NCI-H1105 treated with DMSO at 0.1 percent for 48 hours (cell line): ENCODE measurements at places on chromosomes 4 and X.

DNA sequence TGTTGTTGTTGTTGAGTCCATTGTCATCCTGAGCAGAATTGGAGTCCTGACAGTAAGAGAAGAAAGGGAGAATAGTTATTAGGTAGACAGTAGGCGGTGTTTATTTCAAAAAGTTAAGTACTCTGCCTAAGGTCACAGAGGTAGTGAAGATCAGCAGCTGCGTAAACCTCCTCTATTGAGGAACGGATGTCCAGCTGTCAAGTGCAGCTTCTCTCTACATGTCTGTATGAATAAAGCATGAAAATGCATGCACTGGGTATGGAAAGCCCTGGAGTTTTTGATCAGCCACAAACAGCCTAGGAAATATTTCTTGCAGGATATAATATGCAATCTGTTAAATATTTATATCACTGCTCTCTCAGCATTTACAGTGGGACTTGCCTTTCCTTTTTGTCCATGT, 109.4 kb upstream of the CBLL2 start:
- no peak for DNase-seq

DNA sequence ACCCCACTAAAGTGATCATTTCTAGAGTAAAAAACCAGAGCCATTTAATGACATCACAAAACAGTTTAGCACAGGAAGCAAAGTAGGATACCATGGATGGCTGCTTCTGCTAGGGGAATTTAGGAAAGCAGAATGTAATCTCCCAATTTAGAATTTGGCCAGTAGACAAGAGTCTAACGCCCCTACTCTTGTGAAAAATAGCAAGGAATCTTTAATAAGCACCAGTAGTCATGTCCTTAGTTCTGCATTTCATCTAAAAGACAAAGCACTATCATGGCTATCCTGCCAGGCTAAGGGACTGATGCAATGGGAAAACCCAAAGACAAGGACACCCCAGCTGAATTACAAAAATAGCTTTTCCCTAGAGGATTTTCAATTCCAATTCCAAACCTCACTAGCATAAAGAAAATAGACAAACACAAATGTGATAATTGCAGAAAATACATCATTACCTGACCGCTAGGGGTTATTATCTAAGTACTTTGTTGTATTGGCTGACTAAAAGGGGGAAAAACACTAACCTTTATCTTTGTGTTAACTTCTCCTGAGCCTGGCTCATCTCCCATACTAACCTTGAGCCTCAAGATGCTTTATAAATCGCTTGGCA, 2.6 kb upstream of the AMMECR1 start:
- no peak for DNase-seq

- no peak for DNase-seq
Observed at GRCh38 chr4:188113156-188113555, 3.8 kb upstream of the TRIML2 start.

- DNase-seq: no peak
Observed at GRCh38 chrX:46694549-46694948, 64.4 kb downstream of the SLC9A7 start.

DNA sequence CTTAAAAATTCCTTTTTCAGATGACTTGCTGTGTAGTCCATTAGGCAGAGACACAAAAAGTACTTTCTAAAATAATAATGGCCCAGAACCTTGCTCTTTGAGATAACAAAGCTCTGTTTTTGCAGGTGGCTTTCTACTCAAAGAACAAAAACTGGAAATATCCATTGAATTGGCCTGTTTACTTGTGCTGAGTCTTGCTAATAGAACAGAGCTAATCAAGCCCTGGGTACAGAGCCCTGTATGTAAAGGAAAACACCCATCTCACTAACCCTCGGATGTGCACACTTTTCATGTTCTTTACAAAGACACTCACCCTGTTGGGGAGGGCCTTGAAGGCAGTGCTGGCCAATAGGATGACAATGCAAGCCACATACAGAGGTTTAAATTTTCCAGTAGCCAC, 27.0 kb upstream of the LNX1 start:
- DNase-seq: no peak

DNA sequence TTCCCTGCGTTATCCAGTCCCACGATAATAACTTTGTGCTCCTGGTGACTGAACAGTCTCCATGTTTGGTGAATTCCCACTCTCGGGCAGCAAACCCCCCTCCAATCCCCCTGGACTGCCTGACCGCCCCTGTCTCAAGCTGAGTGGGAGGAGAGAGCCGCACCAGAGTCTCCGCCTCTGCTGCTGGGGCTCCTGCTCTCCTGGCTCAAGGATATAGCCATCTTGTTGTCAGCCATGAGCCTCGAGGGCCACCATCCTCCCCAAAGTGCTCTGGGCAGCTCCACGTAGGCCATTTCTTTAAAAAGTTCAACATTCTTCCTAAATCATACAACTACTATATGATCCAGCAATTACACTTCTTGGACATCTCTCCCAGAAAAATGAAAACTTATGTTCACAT, 49.3 kb upstream of the PGRMC1 start:
- no peak for DNase-seq

DNA sequence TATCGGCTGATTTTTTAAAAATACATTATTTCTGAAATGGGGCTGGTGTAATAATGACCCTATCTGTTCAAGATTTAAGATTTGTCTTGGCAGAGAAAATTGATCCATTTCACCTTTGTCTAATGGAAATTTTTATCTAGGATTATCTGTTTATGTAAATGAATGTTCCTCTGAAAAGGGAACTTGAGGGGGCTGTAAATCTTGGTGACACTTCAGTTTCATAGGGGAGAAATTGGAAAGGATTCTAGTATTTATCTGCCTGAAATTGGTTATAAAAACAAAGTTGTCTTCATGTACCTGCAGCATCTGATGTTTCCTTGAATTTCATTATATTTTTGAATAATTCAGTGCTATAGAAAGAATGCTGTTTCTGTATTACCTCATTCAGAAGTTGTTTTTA, 48.4 kb upstream of the PAQR3 start:
- DNase-seq: no peak

GRCh38 chr4:114015444-114015899, 36.0 kb upstream of the ARSJ start:
- peak; percentile 66 for DNase-seq

GRCh38 chr4:56513517-56513916, 7.9 kb downstream of the ARL9 start:
- no peak for DNase-seq

- peak; percentile 52 for DNase-seq
Observed at GRCh38 chr4:185396724-185397385, at the start of gene ANKRD37. TSS of gene ANKRD37 (plus strand) at chr4:185396841. CDS start at chr4:185396924, 83 bp downstream.

GRCh38 chr4:169099771-169100180, 89.7 kb upstream of the CBR4 start:
- DNase-seq: no peak

GRCh38 chr4:186167605-186168004, 23.8 kb upstream of the CYP4V2 start:
- DNase-seq: no peak

DNA sequence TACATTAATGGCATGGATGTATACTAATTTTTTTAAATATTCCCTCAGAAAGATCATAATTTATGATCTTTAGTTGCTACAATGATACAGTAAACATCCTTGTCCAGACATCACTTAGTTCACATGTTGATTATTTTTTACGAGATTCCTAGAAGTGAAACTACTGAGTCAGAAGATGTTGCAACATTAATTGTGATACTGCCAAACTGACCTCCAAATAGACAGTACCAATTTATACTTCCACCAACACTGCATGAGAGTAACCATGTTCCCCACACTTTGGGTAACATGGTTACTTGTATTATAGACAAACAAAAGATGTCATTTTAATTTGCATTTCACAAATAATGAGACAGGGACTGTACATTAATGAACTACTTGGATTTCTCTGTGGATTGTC, 19.6 kb downstream of the RCHY1 start:
- no peak for DNase-seq

DNA sequence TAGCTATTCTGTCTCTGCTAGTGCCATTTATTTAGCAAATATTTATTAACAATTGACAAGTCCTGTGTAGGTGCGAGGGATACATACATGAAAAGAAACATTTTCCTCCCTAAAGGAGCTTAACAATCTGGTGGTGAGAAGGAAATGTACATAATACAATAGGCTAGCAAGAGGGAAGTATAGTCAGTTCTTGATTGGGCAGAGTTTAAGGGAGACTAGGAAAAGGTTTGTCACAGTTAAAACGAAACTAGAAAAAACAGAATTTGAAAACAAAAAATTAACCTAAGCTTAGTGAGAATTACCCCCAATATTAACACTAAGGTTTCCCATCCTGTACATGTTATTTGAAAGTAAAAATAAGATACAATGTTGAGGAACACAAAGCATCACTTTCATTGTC, 8.6 kb upstream of the MAML3 start:
- DNase-seq: no peak

GRCh38 chr4:155473420-155474095, 96.8 kb upstream of the MAP9 start:
- DNase-seq: no peak

GRCh38 chrX:30620980-30621618, 32.1 kb upstream of the GK start:
- no peak for DNase-seq

- DNase-seq: peak; percentile 70
Observed at GRCh38 chr4:23904639-23905071, 14.8 kb upstream of the PPARGC1A start.

DNA sequence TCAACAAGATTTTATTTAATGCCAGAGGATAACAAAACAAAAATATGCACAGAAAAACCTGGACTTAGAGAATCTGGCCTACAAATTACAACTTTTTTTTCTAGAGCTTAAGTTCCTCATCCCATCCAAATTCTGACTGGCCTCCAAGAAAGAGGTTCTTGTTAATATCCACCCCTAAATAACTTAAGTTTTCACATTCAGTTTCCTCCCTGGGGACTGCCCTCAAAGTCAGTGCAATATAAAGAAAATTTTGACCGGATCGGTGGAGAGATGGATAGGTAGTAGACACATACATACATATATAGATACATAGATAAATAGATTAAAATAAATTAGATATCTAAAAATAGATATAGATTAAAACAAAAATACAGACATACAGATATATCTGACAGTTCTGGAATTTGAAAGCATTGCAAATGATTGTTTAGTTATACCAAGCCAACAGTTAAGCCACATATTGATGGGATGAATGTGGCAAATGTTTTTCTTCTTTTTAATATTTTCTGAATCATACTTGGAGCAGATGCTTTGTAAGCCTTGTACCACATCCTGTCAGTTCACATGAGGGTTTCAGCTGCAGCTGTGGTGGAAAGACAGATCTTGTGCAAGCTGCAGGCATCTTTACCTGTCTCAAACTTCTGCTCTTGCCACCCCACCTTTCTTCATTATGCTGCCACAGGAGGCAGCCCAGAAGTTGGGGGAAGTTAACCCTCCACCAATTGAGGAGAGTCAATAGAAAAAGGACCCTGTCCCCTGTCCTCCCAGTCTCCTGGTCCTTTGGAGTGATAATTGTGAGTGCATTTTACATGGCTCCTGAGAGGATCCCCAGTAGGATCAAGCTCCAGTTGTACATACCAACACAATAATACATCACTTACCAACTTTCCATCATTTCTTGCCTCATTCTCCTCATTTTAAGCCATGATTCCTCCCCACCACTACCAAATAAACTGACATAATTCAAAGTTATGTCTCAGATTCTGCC, 58.5 kb upstream of the PRDM8 start:
- no peak for DNase-seq

DNA sequence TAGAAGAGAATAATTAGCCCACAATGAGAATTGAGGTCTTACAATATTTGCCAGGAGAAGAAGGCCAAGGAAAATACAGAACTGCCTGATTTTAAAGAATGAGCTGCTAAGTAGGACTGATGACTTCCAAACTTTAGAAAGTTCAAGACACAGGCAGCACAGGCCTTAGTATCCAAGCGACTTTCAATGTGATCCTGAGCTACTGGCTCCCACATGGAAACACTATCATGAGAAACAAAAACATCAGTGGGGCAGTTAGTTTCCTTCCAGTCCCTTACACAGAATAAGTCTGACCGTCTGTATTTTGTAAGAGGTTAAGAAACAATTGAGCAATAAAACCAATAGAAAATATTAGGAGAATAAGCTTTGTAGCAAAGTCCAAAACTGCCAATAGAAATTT, 251.4 kb downstream of the COL25A1 start:
- no peak for DNase-seq

DNA sequence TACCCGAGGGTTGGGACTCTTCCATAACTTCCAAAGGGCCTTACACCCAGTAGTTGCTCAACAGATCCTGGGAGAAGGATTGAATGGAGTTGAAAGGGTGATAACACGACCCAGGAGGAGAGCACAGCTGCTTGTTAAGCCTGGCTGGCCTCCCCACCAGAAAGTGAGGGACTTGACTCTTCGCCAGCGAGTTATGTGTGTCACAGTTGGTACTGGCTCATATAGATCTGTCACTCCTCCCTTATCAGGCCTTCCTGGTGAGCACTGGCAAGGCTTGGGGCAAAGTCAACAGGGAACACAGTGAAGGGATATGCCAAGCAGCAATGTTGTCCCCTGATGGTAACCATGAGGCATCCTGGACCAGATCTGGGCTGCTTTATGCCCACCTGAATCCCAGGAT, 35.8 kb downstream of the APLN start:
- no peak for DNase-seq

DNA sequence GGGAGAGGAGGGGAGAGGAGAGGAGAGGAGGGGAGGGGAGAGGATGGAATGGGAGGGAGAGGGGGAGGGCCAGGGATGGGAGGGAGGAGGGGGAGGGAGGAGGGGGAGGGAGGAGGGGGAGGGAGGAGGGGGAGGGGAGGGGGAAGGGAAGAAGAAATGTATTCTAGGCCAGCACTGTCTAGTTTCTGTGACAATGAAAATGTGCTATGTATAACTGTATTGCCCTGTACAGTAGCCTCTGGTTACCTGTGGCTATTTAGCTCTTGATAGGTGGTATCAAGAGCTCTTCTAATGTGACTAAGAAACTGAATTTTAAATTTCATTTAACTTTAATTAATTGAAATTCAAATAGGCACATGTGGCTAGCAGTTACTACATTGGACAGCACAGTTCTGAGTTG, 143.1 kb downstream of the BTC start:
- no peak for DNase-seq

DNA sequence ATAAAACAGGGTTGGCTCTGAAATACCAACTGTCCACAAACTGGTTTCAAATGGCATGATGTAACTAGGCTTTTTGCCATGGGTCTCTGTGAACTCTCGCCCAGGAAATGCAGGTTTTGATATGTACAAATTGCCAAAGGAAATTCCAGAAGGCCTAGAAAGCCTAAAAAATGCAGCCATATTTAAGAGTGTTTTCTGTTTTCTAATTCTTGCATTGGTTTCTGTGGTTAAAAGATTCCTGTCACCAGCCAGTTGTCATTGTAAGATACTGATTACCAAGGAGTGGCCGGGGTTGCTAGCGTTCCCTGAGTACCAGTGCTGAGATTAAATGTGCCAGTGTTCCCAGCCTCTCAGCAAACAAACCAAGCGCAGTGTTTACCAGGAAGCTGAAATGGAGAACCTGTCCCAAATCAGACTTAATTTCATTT, 53.9 kb upstream of the SORBS2 start:
- DNase-seq: no peak

GRCh38 chr4:52713456-52713937, 37.7 kb downstream of the ERVMER34-1 start:
- no peak for DNase-seq

GRCh38 chr4:142331132-142331531, 515.0 kb downstream of the INPP4B start:
- DNase-seq: no peak
